ENCODE measurements at places on chromosomes 13 and 19.

GRCh38 chr19:56112313-56112709 is 8.8 kb downstream of the ZNF787 start:
- no peak for DNase-seq

- no peak for DNase-seq
Observed at GRCh38 chr13:19657872-19658591, 24.6 kb downstream of the MPHOSPH8 start.

DNA sequence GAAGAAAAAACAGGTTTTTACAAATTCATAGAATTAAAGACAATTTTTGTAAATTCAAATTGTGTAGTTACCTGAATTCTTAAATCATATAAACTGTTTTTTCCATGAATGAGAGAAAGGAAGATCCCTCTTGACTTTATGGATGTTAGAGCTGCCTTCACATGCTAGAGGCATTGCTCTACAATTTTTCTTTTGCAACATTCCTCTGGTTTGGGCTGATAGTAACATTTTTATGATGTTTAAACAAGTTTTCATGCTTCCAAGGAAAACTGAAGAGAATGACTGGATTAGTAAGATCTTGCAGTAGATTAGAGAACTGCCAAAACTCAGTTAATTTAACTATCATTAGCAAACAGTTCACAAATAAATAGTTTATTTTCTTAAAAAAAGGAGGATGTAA is 250.6 kb downstream of the GPC6 start:
- DNase-seq = no peak

DNA sequence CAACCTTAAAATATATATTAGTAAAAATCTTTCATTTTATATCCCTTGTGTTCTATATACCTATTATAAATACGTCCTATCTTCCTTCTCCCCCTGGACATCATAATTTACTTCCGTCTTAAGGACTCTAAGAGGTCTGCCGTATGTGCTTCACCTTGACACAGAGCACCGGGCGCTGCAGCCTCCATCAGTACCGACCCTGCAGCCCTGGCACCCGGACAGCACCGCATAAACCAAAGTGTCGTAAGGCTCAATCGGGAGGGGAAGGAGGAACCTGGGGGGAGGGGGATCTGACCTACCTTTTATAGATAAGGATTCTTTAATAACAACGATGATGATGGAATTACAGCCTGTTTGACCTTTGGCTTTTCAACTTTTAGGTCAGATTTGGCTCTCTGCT is 44.0 kb downstream of the EFNB2 start:
- no peak for DNase-seq

DNA sequence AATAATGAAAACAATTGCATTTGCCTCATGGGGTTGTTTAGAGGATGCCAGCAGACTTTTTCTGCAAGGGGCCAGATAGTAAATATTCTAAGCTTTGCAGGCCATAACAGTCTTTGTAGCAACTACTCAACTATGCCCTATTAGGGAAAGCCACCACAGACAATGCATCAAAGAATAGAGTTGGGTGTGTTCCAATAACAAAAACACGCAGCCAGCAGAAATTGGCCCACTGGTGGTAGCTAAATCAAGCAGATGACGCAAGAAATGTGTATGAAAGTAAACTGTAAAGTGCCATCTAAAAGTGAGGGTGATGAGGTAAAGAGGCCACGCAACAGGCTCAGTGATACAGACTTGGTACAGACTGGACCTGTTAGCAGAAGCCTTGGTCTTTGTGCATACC is 75.2 kb upstream of the SIAH3 start:
- DNase-seq = no peak

GRCh38 chr13:97067017-97067895 is 73.0 kb upstream of the OXGR1 start:
- no peak for DNase-seq

GRCh38 chr19:22286151-22286810 is at the start of gene ZNF729:
Gene ZNF729 (plus strand): TSS chr19:22286441. CDS start chr19:22286526, 85 bp downstream.
- no peak for DNase-seq

DNA sequence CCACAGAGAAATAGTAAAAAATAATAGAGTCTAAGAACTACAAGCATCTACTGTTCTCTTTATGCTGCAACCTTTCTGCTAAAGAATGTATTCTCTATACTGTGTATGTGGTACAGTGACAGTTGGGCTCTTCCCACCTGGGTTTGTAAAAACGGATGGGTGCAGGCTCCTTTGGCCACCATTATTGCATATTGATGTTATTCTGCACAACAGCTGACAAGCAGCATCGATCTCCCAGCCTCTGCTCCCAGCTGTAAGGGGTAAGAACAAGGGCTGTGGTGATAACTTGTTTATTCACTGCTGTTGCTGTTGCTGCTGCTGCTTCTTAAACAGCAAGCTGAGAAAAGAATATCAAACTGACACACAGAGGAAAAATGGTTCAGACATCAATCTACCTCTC is 56.1 kb downstream of the KCNRG start:
- no peak for DNase-seq

GRCh38 chr19:15101479-15102082 is 5.6 kb upstream of the SYDE1 start:
- DNase-seq = no peak

DNA sequence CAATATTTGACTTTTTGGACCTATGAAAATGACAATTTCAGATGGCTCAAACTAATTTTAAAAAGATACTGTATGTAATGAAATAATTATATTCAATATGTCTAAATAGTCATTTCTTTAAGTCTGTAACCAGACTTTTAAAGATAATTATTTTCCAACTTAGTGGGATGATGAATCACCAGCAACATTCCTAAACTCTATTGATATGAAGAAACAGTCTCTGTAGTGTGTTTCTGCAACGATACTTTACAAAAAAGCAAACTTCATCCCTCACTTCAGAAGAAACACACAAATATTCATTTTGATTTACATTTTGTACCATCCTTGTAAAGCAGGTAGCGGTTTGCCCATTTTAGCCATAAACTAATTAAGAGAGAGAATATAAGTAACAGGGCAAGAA is 417.4 kb downstream of the EFNB2 start:
- DNase-seq = no peak

GRCh38 chr13:111324736-111325135 is 4.3 kb downstream of the TEX29 start:
- no peak for DNase-seq

- no peak for DNase-seq
Observed at GRCh38 chr13:79678100-79678499, 197.1 kb downstream of the NDFIP2 start.

DNA sequence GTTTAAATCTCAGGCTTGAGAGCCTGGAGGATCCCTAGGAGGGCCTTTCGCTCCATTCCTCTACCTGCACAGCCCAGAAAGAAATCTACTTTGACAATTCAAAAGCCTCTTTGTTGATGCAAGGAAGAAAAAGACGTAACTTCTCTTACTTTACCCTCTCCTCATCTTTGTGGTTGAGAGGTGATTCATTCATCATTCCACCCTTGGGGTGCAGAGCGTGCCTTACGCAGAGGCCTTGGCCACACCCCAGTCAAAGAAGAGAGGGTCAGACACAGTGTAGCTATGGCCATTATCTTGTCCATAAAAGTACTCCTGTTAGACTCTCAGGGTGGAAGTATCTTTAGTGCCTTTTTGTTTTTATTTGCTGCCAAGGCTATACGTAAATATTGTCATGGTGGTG is 184.0 kb downstream of the IRS2 start:
- DNase-seq = no peak

DNA sequence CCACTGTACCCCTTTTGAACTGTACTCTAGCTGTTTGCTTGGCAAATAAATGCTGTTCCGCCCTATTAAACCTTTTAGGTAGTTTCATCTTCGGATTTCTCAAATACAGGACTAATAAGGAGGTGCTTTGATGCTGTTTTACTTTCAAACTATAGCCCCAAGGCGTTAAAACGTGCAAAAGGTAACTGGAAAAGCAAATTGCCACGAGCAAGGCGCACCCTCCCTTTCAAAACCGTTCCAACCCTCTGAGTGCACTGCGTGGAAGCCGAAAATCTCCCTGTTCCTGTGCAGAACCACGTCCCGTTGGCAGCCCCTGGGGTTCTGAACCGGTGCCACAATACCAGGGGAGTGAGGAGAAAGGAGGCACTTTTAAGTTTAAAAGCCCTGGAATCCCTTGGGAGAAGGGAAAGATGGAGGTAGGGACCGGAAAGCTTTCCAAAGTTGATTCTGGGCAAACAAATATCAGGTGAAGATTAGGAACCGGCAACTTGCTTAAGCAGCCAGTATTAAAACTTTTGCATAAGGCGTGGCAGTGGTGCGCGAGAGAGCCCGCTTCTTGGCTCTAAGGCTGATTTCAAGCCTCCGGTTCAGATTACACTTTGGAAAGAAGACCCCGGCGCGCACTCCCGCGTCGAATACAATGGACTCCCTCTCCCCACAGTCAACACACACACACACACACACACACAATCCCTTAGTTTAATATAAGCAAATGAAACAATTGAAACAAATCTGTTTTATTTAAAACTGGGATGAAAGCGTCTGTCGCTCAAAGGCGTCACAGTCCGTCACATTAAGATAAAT is 9.5 kb downstream of the POU4F1 start:
- DNase-seq = no peak

- no peak for DNase-seq
Observed at GRCh38 chr13:109307027-109307426, 479.4 kb downstream of the IRS2 start.

DNA sequence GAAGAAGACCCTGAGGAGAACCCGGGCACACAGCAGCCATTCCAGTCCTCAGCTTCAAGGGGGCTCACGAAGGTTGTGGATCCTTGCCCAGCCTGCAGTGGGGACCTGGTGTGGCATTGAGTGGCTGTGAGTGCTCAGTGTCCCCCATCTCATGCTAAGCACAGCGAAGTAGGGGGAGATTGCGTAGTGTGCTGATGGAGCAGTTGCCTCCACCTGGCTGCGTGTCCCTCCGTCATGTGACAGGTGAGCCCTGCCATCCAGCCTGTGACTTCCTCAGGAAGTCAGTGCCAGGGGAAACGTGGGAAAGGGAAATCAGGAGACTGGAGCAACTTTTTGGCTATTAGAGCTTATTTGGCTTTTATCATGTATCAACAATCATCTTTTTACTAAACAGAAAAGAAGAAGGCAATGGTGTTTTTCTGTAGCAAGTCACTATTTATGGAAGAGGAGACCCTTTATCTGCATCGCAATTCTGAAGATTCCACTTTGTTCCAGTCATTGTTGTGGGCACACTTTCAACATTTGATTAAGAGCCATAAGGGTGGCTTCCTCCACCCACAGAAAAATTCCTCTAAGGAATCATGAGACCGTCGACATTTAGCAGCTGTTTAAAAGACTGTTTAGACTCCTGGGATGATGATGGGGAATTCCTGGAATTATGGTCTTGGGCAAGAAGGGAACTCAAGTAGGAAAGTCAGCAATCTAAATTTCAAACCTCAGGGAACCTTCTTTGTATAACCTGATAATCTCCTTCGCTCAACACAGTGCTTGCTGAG is 126.8 kb upstream of the SPATA13 start:
- DNase-seq = no peak

GRCh38 chr13:39095500-39095899 is 57.2 kb downstream of the NHLRC3 start:
- DNase-seq = no peak

DNA sequence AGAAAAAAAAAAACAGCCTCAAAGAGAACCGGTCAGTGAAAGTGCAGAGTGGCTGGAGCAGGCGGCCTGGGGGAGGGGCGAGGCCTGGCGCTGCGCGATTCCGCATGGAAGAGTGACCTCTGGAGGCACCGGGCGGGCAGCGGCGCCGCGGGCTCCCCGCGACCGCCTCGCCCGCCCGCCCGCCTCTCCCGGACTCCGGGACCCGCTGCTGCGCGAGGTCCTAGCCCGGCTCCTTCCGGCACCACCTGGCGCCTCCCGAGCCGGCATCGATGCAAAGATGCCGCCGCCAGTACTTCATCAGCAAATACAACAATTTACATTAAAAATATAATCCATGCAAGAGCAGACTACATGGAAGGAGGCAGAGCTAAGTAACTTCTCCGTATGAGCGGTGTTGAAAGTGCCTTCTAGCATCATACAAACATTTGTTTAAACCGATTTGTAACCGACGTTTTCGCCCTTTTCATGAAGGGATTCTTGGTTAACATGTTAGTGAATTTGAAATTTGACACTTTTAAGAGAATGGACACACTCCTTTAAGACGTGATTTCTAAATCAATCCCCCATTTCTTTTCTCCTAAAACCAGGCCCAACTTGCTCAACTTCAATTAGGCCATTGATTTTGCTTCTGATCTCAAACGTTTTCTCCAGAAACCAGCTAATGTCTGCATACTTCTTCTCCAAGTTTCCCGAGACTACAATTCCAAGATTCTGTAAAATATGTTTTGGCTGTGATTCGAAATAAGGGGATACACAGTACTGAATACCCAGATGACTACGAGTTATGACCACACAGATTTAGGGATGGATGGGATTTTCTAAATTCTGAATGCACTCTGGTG is 2.1 kb downstream of the EFNB2 start:
- DNase-seq = peak; percentile 84

- DNase-seq = no peak
Observed at GRCh38 chr13:31896427-31896826, 135.1 kb upstream of the FRY start.

DNA sequence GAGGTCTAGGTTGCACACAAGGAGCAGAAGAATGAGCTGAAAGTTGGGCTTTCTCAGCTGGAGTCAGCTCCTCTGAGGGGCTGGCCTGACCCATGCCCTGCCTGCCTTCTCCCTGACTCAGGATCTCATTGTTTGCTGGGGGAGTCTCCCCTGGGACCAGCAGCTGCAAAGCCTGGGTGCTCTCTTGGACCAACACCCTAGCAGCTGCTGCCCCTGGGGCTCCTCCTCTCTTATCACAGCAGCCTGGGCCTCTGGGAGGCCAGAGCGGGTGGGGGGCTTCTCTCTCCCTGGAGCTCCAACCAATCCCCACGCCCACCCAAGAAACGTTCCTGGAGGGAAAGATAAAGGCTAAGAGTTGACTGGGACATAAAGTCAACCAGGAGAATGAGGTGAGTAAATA is 1.6 kb upstream of the FCGBP start:
- DNase-seq = no peak

DNA sequence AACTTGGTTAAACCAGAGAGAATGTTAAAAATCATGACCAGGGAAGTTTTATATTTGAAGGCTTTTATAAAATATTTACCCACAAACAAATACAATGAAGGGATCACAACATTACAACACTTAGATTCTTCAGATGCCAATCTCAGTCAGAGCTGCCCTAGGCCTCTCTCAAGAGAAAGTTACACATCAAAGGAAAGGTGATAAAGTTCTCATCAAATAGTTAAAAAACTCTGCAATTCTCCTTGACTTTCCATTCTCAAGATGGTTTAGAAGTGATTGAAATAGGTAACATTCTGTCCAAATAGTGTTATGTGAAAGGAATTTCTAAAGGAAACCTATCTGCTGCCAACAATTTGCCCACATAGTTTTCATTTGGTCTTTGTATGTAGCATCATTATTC is 1115.2 kb upstream of the MIR17HG start:
- no peak for DNase-seq

- no peak for DNase-seq
Observed at GRCh38 chr19:18487576-18488402, 34.1 kb downstream of the ELL start.

Data from putamen (tissue), 1 donor.